CD4-positive, CD25-positive, alpha-beta regulatory T cell (primary cell): ENCODE measurements at places on chromosomes 11 and 22. TPM values are rescaled to one million over a fixed set of nuclear protein-coding genes. Genes with fewer than 3 reads are reported as not detected.

OR51B4 gene
- not detected for total RNA-seq

- no peak for DNase-seq
- no peak overlapping the region for H3K4me3 ChIP-seq
- no peaks in the 10 kb centered on the region for H3K36me3 ChIP-seq
- no peaks in the 10 kb centered on the region for H3K27me3 ChIP-seq
These were observed 187.0 kb downstream of the DSCAML1 start for GRCh38 chr11:117610045-117610444.

GRCh38 chr11:70174547-70175235 is 28.4 kb upstream of the FADD start:
- no peak overlapping the region for H3K4me3 ChIP-seq
- H3K27ac ChIP-seq = no peak overlapping the region
- no peak for DNase-seq
- H3K36me3 ChIP-seq = no peaks in the 10 kb centered on the region
- no peaks in the 10 kb centered on the region for H3K27me3 ChIP-seq
- H3K4me1 ChIP-seq = no peaks in the 10 kb centered on the region

GRCh38 chr22:25938151-25938550 is 196.2 kb downstream of the MYO18B start:
- H3K4me1 ChIP-seq = no peaks in the 10 kb centered on the region
- H3K4me3 ChIP-seq = no peak overlapping the region
- H3K27me3 ChIP-seq = no peaks in the 10 kb centered on the region
- no peaks in the 10 kb centered on the region for H3K36me3 ChIP-seq
- no peak for DNase-seq
